ENCODE measurements at places on chromosomes 16 and 17.

GRCh38 chr17:47778184-47778635, 43.4 kb downstream of the OSBPL7 start:
- no peak for DNase-seq

GRCh38 chr17:6077752-6078151, 7.6 kb downstream of the WSCD1 start:
- no peak for DNase-seq

DNA sequence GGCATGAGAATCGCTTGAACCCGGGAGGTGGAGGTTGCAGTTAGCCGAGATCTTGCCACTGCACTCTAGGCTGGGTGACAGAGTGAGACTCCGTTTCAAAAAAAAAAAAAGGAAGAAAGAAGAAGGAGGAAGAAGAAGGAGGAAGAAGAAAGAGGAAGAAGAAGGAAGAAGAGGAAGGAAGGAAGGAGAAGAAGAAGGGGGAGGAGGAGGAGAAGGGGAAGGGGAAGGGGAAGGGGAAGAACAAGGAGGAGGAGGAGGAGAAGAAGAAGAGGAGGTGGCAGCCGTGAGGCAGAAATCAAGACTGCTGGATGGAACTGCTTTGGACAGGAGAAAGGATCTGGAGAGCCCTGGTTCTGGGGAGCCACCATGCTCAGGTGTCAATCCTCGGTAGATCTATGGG, 29.7 kb upstream of the PEMT start:
- DNase-seq: no peak

GRCh38 chr17:42107597-42108576, 4.6 kb downstream of the DHX58 start:
- peak; percentile 96 for DNase-seq

GRCh38 chr17:58006560-58006923, 504 bp downstream of the SRSF1 start:
- peak; percentile 85 for DNase-seq

- no peak for DNase-seq
These were observed 66.5 kb downstream of the GNAO1 start for GRCh38 chr16:56257666-56258342.

- DNase-seq: peak; percentile 71
These were observed 101.8 kb downstream of the CBLN1 start for GRCh38 chr16:49179714-49180330.

DNA sequence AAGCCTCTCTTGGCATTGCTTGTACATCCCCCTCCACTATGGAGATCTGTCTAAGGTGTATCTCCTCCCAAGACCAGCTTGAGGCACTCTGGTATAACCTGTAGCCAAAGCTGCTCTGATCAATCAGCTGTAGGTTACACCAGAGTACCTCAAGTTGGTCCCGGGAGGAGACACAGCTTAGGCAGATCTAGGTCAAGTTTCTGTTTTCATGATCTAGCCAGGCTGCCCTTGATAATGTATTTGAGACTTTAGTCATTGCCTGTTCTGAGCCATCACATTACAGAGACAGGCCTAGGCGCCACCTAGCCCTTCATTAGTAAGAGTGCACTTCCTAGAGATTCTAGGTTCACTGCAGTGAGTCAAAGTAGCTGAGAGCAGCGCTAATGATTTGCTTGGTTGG, 31.4 kb downstream of the ASGR1 start:
- DNase-seq: no peak

GRCh38 chr17:2177235-2177811, 122.4 kb downstream of the HIC1 start:
- DNase-seq: no peak

GRCh38 chr16:14371778-14372431, 258.2 kb downstream of the PARN start:
- no peak for DNase-seq

- DNase-seq: no peak
These were observed 36.2 kb downstream of the ASPA start for GRCh38 chr17:3511852-3512504.

- no peak for DNase-seq
These were observed 6.6 kb downstream of the HIC1 start for GRCh38 chr17:2061441-2061958.

DNA sequence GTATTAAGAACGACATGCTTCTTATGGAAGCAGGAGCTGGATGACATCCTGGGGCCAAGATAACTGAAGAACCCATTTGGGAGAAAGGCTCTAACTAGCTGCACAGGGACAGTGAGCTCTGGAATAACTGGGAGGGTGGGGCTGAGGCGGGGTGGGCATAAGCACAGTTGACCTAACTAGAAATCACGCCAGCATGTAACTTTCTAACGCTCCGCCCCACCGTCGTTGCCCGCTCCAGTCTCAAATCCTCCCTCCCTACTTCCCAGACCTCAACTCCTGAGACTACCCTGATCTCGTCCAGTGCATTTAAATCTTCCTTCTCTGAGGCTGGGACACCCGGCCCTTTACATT, 436 bp downstream of the PHB1 start:
- DNase-seq: peak; percentile 46

DNA sequence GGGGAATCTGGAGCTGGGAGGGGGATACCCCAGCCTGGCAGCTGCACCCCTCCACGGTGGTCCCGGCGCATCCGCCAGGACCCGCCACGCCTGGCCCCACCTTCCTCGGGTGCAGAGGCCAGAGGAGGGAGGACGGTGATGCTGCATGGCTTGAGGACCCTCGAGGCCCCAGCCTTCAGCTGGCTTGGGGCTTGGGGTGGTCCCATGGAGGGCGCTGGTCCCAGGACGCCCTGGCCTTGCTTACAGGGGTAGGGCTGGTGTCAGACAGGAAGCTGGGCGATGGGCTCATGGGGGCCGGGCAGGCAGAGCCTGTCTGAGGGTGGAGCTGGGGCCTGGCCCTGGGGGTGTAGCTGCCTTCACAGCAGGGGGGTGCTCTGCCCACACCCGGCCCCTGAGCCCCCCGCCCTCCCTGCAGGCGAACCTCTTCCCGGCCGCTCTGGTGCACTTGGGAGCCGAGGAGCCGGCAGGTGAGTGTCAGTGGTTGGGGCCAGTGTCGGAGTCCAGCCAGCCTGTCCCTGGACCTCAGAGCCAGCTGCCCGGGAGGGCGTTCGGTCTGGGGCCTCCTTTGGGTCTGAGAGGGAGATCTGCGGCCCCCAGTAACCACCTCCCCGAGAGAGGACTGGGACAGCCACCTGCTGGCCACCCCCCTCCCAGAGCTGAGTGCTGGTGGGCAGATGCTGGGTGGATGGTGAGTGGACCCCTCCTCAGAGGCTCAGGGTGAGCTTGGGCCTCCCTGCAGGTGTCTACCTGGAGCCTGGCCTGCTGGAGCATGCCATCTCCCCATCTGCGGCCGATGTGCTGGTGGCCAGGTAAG, 6.4 kb downstream of the CENPX start:
- no peak for DNase-seq

DNA sequence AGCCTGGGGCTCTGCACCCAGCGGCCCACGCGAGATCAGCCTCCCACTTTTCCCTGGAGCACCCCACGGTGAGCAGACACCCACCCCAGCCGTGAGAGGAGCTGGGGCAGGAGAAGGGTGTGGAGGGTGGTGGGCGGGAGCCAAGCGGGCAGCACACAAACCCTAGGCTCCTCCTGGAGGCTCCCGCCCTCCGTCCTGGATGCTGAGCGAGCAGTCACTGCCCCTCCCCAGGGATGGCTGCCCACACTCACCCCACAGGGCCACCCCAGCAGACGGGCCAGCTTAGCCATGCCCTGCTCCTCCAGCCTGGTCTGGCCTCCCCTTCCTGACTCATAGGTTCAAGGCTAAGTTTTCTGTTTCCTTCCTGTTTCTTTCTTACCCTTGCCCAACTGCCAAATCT, 15.7 kb upstream of the ABCC3 start:
- DNase-seq: no peak

DNA sequence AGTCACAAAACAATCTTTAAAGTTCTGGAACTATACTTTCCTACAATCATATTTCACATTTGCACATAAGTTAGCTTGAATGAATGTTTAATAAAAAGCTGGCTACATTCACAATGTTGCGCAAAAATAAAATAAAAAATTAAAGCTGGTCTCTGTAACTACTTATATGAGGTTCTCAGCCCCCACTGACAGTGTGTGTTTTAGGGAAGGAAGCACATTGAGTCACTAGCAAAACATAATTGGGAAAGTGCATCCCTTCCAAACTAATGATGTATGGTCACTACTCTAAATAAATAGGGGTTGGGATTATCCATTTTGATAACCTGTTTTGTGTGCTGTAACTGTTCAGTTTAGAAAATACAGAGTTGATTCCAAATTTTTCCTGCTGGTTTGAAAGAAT, 251.9 kb downstream of the IRX3 start:
- no peak for DNase-seq

- DNase-seq: no peak
These were observed 15.6 kb downstream of the COL1A1 start for GRCh38 chr17:50185631-50186471.

- no peak for DNase-seq
These were observed 33.0 kb upstream of the ZC3H18 start for GRCh38 chr16:88536971-88537751.

GRCh38 chr17:67649891-67650290, 67.8 kb upstream of the NOL11 start:
- no peak for DNase-seq

GRCh38 chr16:23148513-23149266, 562 bp downstream of the USP31 start:
- DNase-seq: peak; percentile 76

- no peak for DNase-seq
These were observed 6.6 kb downstream of the ANKFN1 start for GRCh38 chr17:56159826-56160380.

DNA sequence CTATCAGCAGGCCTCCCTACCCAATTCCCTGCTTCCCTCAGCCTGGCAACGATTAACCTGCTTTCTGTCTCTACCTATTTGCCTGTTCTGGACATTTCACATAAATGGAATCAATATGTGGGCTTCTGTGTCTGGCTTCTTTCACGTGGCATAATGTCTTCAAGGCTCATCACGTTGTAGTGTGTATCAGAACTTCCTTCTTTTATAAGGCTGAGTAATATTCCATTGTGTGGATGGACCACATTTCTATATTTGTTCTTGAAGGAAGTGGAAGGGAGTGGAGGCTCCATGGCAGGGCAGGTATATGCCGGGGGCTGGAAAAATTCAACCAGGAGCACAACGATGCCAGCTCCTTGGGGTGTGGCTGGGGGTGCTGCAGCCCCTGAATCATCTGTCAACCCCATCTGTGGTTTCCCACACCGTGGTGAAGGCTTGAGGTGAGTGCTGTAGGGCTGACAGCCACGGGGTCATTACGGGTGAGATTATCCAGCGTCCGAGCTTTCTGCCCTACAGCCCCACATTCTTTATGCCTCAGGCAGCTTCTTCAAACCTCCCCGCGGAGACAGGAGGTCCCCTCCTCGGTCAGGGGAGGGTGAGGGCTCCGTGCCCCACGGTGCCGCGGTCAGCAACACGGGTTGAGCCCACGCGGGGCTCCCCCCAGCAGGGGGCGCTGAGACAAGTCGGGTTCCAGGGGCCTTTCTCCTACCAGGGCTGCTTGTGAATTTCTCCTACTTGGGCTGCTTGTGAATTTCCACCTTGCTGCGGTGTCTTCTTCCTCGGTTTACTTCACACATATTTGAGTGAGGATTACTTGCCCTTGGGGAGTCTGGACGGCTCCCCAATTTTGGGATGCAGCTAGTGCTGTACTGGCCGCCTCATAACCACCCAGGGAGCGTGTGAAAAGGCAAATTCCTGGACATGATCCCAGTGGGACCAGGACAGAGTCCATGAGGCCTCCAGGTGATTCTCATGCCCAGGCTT, 18.3 kb upstream of the WFIKKN2 start:
- no peak for DNase-seq

GRCh38 chr17:33292201-33292980, 704 bp downstream of the ASIC2 start:
- peak; percentile 59 for DNase-seq

- DNase-seq: no peak
These were observed 12.4 kb downstream of the MPRIP start for GRCh38 chr17:17054636-17055035.

GRCh38 chr16:25000683-25001082, 14.5 kb downstream of the ARHGAP17 start:
- no peak for DNase-seq

DNA sequence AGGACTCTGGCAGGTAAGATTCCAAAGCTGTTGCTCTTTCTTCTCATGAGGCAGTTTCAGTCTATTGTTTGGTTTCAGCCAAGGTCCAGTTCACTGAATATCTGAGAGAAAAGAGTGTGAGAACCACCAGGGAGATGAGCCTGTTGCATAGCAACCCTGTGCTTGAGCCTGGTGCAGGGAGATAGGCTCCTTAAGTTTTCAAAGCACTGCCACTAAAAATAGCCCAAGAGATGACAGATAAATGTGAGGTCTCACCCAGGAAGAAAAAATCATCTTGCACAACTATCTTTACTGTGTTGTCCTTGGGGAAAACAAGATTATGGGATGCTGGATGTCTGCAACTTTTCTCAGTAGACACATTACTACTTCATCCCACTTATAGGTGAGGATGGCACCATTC, 26.2 kb upstream of the NUDT7 start:
- DNase-seq: no peak

DNA sequence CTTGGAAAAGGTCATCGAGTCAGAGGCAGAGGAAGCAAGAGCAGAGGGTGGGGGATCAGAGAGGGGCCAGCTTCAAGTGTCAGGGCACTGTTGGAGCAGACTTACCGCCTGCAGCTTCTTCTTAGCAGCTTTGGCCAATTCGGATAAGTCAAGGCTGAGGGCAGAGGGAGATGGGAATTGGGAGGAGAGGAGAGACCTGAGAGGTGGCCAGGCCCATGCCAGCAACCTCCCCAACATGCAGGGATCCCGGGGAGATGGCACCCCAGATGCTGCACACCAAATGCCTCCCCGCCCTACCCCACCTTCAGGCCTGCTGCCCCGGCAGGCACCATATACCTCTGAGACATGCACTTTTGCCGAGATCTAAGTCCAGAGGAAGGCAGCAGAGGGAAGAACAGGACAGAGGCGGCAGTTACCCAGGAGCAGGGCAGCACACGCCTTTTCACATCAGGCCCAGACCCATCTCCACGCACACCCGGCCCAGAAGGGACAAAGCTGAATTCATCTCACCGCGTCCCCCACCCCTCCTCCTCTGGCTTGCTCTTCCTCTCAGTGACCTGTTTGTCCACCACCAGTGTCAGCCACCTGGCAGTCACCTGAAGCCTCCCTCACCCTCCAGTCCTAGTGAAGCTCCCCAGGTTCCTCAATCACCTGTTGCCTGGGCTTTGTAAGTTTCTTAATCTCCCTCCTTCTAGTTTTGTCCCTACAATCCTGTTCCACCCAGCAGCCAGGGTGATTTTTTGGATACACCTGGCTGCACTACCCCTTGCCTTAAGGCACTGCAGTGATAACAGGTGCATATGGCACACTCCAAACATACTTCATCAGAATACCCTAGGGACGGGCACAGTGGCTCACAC, 10.4 kb downstream of the TP53I13 start:
- no peak for DNase-seq

Data from left colon (tissue), 2 donors.